ENCODE measurements at places on chromosomes 6 and 20.

- DNase-seq, result no peak
Measured at GRCh38 chr6:120872262-120872578, 462.1 kb downstream of the TBC1D32 start.

- DNase-seq, result no peak
Measured at GRCh38 chr20:46905364-46906125, 10.9 kb downstream of the EYA2 start.

GRCh38 chr20:17228624-17229061, 1.8 kb downstream of the PCSK2 start:
- no peak for DNase-seq

DNA sequence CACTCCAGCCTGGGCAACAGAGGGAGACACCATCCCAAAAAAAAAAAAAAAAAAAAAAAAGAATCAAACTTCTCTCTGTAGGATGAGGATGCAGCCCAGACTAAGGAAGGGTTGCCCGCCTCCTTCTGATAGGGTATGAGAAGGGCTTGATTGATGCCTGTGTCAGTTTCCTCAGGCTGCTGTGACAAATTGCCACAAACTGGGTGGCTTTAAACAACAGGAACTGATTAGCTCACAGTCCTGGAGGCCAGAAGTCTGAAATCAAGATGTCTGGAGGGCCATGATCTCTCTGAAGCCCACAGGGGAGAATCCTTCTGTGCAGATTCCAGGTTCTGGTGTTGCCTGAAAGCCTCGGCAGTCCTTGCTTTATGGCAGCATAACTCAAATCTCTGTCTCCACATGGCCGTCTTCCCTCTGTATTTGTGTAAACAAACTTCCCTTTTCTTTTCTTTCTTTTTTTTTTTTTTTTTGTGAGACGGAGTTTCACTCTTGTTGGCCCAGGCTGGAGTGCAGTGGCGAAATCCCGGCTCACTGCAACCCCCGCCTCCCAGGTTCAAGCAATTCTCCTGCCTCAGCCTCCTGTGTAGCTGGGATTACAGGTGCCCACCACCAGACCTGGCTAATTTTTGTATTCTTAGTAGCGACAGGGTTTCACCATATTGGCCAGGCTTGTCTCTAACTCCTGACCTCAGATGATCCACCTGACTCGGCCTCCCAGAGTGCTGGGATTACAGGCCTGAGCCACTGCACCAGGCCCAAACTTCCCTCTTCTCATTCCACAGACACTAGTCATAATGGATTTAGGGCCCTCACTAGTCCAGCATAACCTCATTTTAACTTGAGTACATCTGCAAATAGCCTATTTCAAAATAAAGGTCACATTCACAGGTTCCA, 11.2 kb upstream of the CDK19 start:
- DNase-seq, result no peak

DNA sequence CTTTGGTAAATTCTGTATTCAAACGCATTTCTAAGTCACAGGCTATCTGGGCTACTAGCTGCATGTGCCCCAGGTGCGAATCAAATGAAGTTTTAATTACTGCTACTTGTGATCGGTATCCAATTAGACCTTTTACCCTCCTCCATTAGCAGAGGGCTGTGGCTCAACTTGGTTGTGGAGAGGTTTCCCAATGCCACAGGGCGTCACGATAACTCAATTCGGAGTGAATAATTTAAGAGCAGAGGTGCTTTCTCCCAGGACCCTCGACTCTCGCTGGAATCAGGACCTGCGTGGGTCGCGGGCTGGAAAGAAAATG, 640 bp downstream of the SAYSD1 start:
- DNase-seq, result no peak

DNA sequence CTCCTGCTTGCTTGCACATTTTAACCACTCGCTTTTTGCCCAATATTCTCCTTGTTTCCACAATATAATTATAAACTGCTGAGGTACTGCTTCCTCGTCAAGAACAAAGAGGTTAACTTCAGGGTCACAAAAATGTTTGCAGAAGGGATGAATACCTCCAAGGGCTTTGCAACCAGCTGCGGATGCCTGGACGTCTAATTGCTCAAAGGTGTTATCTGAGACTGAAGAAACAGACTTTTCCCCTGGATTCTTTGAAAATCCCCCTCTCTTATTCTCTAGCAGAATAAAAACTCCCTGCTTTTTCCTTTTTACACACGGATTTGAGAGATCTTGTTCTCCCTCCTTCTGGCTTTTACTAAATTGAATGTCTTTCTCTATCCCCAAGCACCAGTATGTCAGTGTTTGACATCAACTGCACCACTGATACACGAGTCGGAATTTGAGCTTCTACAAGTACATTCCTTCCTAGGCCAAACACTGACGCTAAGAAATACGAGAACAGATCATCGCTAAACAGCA, 336 bp upstream of the SMPDL3A start:
- peak; percentile 55 for DNase-seq

DNA sequence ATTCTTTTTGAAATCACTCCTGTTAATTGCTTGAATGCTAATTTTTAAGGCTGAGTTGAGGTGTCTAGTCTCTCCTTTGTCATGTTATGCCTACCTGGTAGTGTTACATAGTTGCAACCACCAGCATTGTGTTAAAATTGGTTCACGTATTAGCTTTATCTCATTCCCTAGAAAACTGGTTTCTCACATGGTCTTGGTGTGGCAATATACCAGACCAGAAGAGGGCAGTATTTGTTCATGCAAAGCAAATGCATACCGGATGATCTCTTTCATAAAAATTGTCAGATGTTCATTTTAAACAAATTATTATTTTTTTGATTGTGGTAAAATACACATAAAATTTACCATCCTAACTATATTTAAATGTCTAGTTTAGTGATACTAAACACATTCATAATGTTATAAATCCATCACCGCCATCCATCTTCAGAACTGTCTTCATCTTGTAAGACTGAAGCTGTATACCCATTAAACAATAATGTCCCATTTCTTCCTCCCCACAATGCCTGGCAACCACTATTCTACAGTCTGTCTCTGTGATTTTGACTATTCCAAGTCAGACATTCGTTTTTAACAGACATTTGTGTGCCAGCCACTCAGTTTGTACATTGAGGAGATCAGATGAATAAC, 92.8 kb downstream of the ATRN start:
- DNase-seq, result peak; percentile 21

GRCh38 chr6:151065027-151065815, 174.5 kb upstream of the AKAP12 start:
- DNase-seq, result no peak

GRCh38 chr6:29519291-29520010, 31.7 kb upstream of the MAS1L start:
- DNase-seq, result no peak

- no peak for DNase-seq
Measured at GRCh38 chr6:137904822-137905617, 38.0 kb downstream of the TNFAIP3 start.

GRCh38 chr20:47318027-47318585, 38.4 kb downstream of the ZMYND8 start:
- DNase-seq, result no peak

All from AG09309 (cell line).